Activated B cell treated with CpG ODN at 0.5 μM for 24 hours (primary cell): ENCODE measurements at places on chromosomes 13 and 19.

DNA sequence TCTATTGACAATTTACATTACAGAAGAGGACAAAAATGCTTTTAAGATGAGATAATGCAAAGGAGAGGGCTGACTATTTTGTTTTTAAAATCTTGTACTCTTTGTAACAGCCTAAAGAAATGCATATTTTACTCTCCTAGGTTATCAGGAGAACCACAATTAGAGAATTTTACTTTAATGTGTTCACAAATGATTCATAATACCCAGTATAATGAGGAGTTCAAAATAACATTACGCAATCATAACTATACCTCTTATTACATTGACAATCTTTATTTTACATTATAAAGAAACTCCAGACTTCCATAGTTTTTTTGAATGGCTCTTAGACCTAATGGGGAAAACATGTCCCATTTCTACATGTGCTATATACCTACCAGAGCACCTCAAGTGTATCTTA lies 1089.7 kb downstream of the PCDH17 start:
- DNase-seq, result no peak

GRCh38 chr19:9436358-9436757 lies 985 bp upstream of the ZNF266 start:
- no peak for DNase-seq

DNA sequence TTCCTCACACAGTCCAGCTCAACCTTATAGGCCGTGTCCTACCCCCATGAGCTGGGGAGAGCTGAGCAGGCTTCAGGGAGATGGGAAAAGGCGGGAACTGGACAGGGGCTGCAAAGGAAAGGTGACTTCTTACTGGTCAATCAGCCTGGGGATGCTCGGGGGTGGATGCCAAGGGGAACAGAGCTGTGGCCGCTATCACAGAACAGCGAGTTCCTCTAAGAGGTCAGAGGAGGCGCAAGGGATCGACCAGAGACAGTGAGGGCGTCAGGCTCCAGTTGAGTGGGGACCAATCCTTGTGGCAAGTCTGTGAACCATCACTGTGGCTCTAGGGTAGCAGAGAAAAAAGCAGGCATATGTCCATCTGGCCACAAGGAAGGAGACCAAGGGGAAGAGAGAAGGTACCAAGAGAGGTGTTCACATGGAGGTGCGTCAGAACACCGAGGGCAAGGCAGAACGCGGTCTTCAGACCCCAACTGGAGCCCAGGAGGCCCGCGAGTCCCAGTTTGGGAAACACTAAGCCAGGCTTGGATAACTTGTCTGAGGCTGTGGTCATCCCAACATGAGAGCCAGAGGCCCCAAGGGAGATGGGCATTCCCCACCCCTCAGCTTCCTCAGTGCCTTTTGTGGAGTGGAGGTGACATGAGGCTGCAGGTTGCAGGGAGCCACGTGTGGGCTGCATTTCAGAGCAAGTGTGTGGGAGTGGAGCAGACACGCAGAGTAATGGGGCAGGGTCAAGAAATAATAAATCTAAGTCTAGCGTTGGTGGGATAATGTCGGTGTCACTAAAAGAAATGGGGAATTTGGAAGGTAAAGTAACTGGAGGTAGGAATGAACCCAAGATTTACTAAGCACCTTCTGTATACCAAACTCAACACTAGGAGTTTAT lies 3.9 kb downstream of the F10 start:
- DNase-seq, result no peak

- no peak for DNase-seq
These were observed 656 bp downstream of the PCCA start for GRCh38 chr13:100089465-100090032.

- DNase-seq, result no peak
These were observed 401 bp upstream of the ZNF765 start for GRCh38 chr19:53394522-53394973.

- no peak for DNase-seq
These were observed 911.7 kb upstream of the SLITRK6 start for GRCh38 chr13:86710896-86711295.

DNA sequence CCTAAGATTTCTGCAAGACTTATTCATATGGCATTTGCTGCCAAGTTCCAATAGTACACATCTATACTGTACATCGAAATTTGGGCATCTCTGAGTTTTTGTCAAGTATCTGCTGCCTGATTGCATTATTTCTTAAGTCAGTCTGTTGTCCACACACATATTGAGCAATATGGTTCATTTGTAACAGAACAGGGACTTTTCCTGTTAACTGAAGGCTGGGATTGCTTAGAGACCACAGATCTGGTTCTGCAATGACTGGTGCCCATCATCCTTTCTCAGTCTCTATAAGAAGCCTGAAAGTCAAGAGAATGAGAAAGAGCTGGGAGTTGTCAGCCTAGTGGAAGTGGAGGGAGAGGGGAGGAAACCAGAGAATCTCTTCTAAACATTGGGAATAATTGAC lies 22.5 kb upstream of the MYCBP2 start:
- DNase-seq, result no peak

DNA sequence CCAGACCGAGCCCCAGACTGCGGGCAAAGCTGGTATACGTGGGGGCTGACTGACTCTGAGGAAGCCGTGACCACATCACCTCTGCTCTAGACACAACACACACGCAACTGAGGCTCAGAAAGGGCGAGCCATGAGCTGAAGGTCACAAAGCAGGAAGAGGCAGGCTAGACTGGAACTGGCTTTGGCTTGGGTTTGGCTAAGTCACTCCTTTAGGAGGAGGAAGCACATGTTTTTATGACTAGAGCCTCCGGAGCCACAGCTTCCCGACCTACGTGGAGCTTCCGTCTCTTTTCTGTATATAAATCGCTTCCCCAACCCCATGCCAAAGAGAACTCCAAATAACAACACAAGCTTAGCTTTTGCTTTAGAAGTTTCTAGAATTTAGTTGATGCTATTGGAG lies 48.0 kb downstream of the RFX2 start:
- no peak for DNase-seq

- no peak for DNase-seq
These were observed 12.1 kb upstream of the EHD2 start for GRCh38 chr19:47700934-47701716.

GRCh38 chr19:41415154-41415571 lies 12.0 kb downstream of the B3GNT8 start:
- no peak for DNase-seq

DNA sequence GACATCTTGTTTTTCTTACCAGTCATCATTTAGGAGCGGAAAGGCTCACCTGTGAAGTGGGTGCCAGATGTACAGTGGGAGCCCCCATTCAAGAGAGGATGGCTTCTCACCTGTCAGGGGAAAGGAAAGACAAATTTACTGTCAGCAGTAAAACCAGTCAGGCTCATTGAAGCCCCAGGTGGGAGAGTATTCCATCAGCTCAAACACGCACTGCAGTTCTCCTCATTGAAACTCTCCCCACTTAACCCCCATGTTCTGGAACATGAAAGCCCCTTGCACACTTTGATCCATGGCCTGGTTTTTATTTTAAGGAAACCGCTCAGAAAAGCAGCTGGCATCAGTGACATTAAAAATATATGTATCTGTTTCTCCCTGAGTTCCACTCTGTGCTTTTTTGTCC lies 401.1 kb upstream of the ZNF507 start:
- DNase-seq, result no peak

- no peak for DNase-seq
These were observed 9.8 kb downstream of the JAK3 start for GRCh38 chr19:17837972-17838371.

DNA sequence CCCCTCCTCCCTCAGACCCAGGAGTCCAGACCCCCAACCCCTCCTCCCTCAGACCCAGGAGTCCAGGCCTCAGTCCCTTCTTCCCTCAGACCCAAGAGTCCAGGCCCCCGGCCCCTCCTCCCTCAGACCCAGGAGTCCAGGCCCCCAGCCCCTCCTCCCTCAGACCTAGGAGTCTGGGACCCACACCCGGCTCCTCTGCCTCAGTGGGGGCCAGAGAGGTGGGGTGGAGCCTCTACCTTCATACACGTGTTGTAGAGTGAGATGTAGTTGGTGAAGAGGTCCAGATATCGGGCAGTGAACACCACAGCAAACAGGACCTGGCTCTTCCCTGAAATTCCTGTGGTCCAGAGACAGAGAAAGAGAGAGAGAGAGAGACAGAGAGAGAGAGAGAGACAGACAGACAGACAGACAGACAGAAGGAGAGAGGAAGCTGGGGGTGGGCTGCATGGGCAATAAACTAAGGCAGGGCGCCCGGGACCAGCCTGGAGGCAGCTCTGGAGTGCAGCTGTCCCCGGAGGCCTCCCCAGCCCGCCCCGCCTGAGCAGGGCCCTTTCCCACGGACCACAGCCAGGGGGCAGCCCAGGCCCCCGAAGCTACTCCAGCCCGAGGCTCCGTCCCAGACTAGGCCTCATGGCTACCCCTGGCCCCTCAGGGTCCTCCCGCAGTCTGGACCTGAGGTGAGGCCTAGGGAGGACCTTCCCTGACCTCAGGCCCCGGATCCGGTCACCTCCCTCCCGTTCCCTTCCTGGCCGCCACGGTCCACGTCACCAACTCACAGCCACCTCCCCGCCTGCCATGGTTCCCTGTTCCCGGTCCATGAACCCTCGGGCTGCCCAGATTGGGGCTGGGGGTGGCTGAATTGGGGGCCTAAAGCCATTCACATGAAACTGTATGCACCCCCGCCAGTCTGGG lies 907 bp downstream of the KDELR1 start:
- DNase-seq, result peak; percentile 57

DNA sequence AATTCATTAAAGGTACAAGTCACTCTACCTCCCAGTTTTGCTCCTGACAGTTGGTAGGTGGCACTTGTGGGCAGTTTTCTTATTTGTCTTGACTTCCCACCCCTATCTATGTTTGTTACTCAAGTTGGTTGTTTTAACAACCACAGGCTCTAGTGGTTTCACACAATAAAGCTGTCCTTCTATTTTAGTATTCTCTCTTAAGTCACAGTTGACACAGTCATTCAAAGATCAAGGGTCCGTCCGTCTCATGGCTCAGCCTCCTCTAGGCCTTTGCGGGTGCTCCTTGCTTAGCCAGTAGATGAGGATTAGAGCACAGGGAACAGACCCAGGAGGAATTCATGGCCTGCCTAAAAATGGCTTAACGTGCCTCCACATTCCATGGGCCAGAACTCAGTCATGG lies 573.7 kb downstream of the IRS2 start:
- no peak for DNase-seq

DNA sequence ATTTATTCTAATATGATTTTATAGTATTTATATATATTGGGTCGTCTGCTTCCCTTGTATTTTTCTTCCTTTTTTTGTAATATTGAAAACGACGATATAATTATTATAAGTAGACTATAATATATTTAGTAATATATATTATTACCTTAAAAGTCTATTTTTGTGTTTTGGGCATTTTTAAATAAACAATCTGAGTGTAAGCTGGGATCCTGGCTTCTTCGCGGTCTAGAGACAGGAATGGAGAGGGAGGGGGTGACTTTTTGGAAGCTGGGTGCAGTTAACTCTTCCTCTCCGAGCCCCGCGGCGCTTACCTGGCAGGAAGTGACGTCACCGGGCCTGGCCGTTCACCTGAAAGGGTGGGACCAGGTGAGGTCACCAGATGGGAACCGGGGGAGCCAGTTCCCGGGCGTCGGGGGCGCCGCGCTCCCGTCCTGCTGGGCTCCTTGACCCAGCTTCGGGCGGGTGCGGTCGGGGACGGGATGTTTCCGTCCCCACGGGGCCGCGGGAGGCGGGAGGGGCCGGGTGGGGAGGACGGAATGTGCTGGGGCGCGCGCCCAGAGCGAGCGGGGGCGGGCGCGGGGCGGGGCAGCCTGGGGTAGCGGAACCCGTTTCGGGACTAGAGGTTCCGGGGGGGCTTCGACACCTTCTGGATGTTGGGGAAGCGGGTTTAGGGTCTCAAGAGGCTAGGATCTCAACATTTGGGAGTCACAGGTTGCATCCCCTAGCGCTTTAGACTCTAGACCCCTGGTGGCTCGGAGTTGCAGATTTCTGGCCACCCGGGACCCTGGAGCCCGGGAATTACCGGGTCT lies 2.8 kb downstream of the ZFP36 start:
- DNase-seq, result peak; percentile 76

DNA sequence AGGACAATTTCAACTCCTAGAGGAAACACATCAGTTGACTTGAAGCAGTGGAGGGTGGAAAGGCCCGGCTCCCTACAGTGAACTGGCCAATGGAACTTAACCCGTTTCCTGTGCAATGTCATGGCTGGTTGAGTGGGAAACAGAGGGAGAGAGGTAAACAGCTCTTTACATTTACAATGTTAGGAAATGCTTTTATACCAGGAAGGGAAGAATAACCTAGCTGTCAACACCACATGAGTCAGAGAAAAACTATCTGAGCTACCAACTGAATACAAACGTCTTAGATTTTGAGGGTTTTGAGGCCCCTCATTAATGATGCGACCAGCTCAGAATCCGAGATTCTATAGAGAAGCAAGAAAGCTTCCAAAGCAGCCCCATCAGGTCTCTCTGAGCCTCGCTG lies 36.7 kb downstream of the CARD8 start:
- no peak for DNase-seq

DNA sequence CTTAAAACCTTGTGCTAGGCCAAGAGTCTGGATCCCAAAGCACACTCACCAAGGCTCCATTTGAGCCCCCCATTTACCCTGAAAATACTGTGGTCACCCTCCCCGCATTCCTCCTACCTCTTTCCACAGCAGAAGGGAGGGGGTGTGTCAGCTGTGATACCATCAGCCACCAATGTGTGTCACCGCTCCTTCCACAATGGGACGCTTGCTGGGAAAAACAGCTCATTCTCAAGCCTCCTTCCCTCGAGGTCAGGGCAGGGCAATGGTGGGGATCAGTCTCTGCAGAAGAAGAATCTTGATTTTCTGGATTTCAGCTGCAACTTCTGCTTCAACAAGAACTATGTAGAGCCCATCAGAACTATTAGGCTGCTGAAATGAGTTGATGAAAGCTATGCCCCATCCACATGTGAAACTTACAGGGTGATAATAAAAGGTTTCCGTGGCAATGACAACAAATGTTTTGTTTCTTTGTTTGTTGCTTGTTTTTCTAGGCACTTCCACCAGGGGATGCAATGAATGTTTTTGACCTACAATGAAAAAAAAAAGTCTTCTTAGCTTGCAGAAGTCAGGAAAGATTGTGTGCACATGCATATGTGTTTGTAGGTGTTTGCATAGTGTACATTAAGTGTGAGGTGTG lies 26.4 kb upstream of the ZNF507 start:
- DNase-seq, result no peak

DNA sequence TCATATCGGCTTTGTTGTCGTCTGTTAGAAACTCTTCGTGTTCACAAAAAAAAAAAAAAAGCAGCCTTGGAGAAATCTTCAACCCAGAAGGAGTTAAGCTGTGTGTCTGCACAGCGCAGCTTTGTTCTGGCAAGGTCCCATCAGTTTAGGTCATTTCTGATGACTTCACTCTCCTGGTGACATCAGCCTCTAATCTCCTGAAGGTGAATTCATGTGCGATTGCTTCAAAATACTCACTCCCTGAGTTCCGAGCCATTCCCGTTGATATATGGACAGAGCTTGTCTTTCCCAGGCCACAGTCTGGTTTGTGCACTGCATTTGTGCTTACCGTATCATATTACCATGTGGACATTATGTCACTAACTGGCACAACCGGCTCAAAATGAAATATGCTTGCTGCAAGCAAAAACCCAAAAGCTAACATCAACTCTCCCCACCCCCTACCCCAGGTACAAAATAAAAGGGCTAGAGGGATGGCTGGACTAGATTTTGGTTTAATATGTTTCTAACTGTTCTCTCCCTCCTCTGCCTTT lies 342.4 kb downstream of the KCNRG start:
- DNase-seq, result no peak

GRCh38 chr13:111215081-111216047 lies 100.3 kb downstream of the ARHGEF7 start:
- DNase-seq, result no peak
